CD4-positive, alpha-beta T cell treated with Interleukin-4 for 4 hours (primary cell): ENCODE measurements at places on chromosomes 7 and 10.

DNA sequence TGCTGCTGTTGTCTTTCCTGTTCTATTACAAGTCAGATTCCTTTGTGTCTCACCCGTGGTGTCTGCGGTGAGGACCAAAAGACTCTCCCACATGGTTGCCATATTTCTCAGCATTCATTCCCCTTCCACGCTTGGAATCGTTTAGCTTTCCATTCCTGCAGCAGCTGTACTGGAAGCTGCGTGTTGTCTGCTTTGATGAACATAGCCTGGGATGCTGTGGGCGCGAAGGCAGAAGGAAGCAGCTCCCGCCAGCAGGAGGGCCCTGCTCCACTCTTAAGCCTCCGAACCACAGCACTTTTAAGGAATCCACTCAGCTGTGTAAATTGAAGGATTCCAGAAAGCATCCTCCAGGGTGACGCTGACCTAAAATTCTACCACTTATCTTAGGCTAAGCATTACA, 303.6 kb upstream of the PITRM1 start:
- no peak for DNase-seq

GRCh38 chr10:51397695-51398094, 301.7 kb downstream of the CSTF2T start:
- no peak for DNase-seq

DNA sequence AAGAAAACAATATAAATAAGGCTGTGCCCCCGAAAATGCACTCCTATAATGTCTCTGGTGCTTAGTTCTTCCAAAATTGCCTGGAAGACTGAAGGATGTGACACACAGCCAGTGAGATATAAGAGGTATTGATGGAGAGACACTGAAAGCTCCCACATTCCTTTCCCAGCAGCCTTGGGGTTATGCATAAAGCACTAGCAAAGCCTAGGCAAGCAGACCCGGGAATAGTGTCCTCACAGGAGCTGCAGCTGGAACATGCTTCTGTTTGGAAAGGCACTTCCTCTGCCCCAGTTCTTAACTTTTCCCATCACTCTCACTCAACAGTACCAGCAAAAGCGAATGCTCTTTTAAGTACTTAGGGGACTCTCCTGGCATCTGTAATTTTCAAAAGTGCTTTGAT, 178.0 kb downstream of the AMPH start:
- DNase-seq: no peak

DNA sequence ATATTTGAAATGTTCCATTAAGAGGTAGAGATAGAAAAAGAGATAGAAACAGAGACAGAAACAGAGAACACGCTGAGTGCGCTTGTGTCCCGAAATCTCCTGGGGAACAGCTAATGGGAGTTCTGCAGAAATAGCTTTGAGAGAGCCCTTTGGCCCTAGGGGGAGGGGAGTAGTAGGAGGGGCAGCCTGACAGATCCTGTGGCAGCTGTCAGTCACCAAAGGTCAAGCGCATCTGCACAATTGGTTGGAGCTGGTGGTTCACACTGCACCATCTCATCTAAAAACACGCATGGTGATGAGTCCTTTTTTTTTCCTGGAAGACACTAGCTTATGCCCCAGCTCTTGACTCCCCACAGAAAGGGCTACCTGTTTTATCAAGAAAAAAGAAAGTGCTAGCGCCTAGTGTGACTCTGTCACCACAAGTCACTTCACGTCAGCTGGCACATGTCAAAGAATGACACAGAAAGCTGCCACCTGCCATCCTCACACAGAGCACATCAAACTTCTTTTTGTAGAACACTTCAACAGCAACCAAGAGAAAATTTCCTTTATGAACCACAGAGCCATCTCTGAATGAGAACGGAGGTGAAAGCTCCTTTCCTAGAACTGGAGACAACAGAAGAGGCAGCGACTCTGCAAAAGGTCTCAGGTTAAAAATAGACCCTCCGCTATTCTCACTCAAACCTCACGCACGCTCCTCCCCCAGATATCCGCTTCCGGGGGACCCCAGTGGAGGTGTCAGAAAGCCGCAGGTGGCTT, 125.7 kb downstream of the GFRA1 start:
- no peak for DNase-seq

DNA sequence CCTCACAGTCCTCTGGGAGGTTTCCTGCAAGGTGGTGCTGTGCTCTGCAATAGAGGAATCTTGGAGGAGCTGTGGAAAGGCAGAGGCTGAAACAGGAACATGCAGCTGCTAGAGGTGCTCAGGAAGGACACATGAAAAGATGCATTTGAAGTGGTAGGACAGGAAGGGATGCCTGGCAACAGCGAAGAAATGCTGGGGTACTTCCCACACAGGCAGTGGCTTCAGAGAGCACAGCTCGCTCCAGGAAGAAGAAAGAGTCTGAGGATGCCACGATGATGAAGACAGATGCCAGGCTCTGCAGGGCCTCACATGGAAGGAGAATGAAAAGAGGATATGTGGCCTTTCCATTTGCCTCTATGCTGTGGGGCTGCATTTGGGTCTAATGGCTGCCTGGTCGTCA, 77.0 kb upstream of the TMEM72 start:
- DNase-seq: no peak

- no peak for DNase-seq
Observed at GRCh38 chr7:47776335-47776734, 171.9 kb downstream of the PKD1L1 start.

GRCh38 chr7:68571286-68571685, 1027.0 kb upstream of the AUTS2 start:
- no peak for DNase-seq

DNA sequence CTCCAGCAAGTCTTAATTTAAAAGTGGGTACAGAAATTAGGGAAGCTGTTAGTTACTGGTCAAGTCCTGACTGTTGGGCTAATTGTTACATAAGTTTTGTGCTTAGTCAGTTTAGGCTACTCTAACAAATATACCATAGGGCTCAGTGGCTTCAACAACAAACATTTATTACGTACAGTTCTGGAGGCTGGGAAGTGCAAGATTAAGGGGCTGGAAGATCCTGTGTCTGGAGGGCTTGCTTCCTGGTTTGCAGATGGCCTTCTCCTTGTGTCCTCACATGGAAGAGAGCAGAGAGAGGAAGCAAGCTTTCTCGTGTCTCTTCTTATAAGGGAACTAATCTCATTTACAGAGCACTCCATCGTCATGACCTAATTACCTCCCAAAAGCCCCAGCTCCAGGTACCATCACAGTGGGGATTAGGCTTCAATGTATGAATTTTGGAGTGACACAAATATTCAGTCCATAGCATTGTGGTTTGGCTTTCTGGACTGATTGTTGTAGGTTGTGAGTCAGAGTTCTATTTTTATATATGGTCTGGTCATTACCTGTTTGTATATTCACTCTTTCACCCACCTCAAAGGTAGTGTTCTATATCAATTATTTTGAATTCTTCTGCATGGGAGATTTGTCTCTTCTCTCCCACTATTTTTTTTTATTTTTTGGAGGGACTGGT, 17.1 kb downstream of the ST7 start:
- DNase-seq: no peak

GRCh38 chr10:126331101-126331500, 57.2 kb downstream of the ADAM12 start:
- DNase-seq: no peak

DNA sequence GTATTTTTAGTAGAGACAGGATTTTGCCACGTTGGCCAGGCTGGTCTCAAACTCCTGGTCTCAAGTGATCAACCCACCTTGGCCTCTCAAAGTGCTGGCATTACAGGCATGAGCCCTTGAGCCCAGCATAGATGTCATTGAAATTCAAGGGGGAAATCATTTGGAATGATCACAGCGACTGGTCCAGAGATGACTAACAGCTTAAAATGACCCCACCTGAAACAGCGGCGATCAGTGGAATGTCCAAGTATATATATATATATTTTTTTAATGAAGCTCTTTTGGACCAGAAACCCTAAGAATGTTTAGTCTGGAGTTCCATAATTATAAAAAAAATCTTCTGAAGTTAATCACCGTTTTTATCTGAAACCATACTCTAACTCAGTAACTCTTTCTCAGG, 12.5 kb upstream of the AKR1E2 start:
- no peak for DNase-seq

DNA sequence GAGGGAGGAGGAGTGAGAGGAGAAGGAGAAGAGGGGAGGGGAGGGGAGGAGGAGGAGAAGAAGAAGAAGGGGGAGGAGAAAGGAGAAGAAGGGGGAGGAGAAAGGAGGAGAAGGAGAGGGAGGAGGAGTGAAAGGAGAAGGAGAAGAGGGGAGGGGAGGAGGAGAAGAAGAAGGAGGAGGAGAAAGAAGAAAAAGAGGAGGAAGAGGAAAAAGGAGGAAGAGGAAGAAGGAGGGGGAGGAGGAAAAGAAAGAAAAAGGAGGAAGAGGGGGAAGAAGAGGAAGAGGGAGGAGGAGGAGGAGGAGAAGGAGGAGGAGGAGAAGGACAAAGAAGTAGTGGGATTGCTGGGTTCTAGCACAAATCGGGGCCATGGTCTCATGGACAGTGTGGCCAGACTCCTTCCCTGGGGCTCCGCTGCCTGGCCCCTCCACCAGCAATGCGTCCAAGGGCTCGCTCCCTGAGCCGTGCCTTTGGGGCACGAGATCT, 4.2 kb upstream of the MAFK start:
- DNase-seq: no peak

- no peak for DNase-seq
Observed at GRCh38 chr7:151798851-151799448, 78.0 kb downstream of the PRKAG2 start.

DNA sequence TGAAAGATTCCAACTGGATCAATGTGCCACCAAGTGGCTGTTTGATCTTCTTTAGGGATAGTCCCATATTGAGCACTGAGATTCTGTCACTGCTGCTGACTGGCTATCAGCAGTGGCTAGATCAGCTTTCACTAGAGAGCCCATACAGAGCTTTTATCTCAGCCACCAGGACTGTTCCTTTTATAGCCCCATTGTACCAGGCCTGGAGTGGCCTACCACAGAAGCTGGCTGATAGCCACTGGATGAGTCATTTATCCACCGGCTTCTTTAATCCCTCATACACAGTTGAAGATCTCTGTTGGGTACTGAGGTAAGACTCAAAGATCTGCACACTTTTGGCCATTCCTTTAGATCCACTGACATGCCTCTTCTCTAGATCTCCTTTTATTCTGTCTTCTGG, 1101.1 kb downstream of the SORCS3 start:
- no peak for DNase-seq

DNA sequence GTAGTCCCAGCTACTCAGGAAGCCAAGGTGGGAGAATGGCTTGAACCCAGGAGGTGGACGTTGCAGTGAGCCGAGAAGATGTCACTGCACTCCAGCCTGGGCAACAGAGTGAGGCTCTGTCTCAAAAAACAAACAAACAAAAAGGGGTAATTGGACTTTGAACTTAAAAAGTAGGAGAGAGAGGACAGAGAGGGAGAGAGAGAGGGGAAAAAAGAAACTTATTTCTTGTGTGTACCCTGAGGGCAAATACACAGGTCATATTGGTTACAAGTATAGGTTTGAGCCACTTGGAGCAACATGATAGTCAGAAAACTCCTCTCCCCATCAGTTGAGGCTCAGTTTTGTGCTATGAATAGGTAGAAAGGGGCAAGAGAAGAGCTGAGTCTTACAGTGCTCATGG, 42.8 kb upstream of the CCDC7 start:
- no peak for DNase-seq

DNA sequence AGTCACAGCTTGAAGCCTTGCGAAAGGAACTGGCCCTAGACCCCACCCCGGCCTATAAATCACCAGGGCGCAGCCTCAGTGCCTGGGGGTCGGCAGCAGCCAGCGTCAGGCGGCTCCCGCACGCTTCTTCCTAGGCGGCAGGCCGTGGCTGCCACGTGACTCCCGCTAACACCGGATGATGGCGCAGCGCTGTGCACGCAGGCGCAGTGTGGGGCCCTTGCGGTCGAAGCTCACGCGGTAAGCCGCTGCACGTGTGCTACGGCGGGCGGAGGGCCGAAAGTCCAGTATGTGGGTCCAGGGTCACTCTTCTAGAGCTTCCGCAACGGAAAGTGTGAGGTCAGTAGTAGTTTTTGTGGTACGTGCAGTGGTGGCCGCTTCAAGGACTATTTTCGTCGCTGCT, at the start of gene STK31:
TSS of gene STK31 (plus strand) at position 220 of the 400 bp plus-strand sequence. CDS start at position 287, 67 bp downstream.
- no peak for DNase-seq

DNA sequence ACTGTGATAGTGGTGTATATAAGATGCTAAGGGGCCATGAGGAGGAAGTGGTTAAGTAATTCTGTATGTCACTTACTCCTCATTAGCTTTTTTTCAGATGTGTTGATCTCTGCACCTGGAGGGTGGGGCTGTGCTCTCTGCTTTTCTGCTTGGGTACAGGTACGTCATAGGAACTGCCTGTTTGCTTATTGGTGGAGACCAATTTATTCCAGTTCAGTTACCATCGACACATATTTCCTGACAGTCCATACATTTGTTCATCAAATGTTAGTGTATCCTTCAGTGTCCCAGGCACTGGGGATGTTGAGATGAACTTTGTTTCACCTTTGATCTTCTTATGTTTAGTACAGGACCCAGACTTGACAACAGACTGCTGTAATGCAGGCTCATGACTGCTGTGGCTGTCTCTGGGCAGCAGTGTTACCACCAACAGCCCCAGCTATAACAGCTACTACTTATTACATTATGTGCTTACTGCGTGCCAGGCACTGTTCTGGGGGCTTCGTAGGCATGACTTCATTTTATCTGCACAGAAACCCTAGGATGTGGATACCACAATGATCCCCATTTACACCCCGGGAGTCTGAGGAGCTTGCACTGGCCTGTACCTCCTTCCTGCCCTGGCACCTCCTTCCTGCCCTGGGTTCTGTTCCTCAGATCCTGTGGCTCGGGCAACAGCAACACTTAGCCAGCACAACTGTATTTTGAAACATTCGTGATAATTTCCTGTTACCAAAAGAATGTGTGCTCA, 87.4 kb downstream of the BUB3 start:
- DNase-seq: peak; percentile 65

DNA sequence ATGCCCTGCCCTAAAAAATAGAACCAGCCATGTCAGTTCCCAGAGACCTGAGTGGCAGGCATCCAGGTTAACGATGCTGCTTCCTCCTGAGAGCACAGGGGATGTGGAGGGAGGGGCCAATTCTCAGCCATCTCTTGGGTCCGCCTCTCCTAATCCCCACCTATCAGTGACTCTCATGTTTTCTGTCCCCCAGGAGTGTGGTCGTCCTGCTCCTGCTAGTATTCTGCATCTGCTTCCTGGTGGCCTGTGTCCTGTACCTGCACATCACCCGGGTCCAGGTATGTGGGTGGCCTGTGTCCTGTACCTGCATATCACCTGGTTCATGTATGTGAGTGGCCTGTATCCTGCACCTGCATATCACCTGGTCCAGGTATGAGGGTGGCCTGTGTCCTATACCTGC, 105.3 kb downstream of the ADCY1 start:
- DNase-seq: no peak

DNA sequence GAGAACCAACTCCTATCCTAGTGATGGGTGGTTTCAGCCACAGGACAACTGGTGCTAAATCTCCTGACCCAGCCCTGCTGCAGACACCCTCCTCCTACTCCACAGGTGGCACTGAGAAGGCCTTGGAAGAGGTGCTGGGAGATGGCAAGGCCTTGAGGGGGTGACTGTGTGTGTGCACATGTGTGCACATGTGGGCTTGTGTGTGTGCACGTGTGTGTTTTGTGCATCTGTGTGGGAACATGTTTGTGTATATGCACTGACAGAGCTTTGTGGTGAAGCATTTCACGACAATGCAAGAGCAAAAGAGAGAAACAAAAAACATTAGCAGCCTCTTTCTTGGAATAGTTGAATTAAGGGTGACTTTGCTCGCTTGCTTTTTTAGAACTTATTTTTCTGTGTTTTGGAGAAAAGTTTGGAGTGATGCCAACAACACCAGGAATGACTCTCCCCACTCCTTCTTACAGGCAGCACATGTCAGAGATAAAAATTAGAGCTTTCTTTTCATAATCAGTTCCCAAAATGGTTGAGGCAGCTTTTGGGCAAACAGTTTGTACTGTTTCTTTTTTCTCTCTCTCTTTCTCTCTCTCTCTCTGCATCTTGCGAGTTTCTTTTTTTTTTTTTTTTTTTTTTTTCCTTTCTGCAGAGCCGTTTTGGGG, 69.5 kb downstream of the SEC61G start:
- no peak for DNase-seq
